ENCODE measurements at places on chromosomes 12 and 14.

DNA sequence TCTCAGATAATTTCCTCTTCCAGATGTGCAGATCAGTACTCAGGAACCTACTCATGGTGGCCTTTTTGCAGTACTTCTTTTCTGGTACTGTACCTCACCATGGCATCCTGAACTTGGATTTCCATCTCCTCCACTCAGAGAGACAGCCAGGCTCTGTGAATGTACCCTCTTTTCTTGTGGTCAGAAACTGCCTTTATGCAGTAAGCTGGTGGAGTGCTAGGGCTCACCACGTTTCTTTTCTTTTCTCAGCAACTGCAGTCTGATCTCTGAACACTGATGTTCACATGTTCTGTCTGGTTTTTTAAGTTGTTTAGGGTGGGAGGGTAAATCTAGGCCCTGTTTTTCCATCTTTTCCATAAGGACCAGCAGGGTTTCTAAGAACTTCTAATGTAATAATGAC lies 99.8 kb upstream of the NRXN3 start:
- no peak for DNase-seq

DNA sequence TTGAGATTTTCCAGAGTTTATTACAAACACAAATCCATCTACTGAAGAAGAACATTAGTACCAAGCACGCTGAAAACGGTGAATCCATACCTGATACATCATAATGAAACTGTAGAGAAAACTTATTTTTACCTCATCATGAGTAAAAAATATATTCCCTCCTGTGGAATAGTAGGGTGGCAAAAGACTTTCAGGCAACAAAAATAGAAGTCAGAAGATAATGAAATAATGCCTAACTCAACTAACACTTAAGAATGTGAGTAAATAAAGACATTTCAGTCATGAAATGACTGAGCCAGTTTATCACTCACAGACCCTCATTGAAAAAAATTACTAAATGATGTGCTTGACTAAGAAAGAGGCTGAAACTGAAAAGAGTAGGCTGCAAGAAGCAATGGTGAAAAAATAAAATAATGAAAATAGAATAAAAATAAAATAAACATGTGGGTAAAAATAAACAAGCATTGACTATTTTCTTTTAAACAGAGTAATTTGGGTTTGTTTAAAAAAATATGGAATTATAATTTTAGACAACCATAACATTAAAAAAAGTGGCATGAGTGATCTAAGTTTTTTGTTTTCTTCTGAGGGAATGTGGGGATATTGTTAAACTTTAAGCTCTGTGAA lies 148.6 kb downstream of the ASCL1 start:
- no peak for DNase-seq

- no peak for DNase-seq
Measured at GRCh38 chr12:94812345-94812744, 162.0 kb upstream of the TMCC3 start.

- no peak for DNase-seq
Measured at GRCh38 chr12:23803540-23803939, 145.9 kb downstream of the SOX5 start.

Measured in HFFc6 (cell line).